IMR-90 (cell line): ENCODE measurements at places on chromosomes 6 and 20. TPM values are rescaled to one million over a fixed set of nuclear protein-coding genes. Genes with fewer than 3 reads are reported as not detected.

The PRKN gene
- 0.18 and 0.28 TPM in 2 replicates for total RNA-seq

The SSTR4 gene
- total RNA-seq: not detected in 2 replicates

The SYCP2 gene
- 0.18 and 0.56 TPM in 2 replicates for total RNA-seq

The STX11 gene
- total RNA-seq: 0.54 and 0.56 TPM in 2 replicates

The TFAP2D gene
- not detected in 2 replicates for total RNA-seq

The BTN1A1 gene
- total RNA-seq: not detected in 2 replicates

The DAAM2 gene
- total RNA-seq: 12.9 and 13.1 TPM in 2 replicates

DNA sequence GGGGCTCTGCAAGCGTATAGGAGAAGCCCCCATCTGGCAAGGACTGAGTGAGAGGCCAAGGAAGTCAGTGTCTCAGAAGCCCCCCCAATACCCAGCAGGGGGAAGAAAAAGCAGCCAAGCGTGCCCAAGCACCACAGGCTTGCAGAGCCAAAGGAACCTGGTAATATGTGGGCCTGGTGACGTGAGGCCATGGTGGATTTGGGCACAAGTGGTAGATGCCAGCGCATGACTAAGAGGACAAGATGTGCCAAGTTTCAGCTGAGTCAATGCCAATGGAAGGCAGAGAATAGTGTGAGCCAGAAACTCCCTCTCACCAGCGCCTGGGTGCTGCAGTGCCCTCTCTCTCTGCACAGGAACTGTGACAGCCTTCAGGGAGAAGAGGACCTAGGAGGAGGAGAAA, 110.0 kb downstream of the QRSL1 start:
- DNase-seq: no peak

GRCh38 chr6:40336296-40336695, 250.9 kb downstream of the LRFN2 start:
- DNase-seq: no peak

GRCh38 chr6:166572370-166573261, 13.9 kb downstream of the RAMACL start:
- DNase-seq: peak; percentile 98

DNA sequence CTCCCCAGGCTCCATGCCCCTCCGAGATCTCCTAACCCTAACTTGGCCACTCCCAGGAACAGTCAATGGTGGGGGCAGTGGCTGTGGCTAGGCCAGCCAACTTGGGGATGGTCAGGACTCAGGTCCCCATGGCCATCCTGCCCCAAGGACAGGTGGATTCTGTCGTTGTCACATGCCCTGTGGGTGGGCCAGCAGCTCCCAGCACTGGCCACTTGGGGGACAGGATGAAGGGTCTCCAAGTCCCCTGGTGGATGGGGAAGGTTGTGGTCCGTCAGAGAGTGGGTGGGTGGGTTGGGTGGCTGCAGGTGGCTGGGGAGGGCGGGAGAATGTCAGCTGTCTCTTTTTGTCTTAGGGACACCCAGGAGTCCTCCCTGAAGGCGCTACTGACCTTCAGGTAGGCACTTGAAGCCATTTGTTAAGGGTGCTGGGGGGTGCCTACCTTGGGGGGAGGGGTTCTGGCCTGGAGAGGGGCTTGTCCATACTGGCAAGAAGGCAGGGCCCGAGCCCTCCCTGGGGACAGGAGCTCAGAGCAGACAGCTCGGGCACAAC, 5.5 kb downstream of the COL9A3 start:
- no peak for DNase-seq

DNA sequence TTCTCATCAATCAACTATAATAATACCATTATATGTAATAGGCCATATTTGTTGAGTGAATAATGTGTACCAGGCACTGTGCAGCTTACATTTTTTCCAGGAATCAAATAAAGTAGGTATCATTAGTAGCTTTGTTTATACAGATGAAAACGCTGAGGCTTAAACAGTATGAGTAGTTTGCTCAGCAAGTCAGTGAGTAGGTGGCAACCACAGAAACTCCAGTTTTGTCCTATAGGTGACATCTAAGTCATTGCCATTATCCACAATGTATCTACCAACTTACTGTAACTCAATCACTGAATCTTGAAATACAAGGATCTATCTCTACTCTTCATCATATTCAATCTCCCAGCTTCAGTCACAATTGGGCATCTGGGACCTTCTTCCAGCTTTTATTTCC, 29.8 kb upstream of the TPBG start:
- no peak for DNase-seq

DNA sequence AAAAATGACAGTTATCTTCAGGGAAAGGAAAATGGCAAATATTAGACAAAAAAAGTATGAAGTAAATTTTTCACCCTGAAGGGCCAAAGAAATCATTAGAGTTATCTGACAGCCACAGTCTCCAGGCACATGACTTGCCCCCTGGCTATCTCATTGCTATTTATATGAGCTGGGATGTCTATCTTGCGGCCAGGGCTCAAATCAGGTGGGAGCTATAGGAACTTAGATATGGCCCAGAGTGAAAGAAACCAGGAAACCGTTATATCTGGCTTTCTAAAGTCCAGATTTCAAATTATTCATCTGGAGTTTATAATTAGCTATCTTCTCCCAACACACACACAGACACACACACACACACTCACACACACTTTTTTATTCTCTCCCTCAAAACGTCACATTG, 135.3 kb upstream of the EEF1E1 start:
- DNase-seq: no peak

DNA sequence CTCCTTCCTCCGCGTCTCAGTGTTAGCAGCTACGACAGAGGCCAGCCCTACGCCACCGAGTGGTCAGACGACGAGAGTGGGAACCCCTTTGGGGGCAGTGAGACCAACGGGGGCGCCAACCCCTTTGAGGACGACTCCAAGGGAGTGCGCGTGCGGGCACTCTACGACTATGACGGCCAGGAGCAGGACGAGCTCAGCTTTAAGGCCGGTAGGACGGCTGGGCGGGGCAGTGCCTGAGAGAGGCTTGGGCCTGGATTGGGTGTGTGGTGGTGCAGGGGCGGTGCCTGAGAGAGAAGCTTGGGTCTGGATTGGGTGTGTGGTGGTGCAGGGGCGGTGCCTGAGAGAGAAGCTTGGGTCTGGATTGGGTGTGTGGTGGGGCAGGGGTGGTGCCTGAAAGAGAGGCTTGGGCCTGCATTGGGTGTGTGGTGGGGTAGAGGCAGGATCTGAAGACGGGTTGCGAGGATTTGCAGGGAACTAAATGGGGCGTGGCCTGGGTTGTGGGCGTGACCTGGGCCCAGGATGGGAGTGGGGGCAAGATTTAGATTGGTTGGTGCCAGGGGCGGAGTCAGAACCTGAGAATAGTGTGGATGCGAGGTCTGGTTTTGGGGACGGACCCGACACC, 24.4 kb downstream of the SPDEF start:
- peak; percentile 67 for DNase-seq

DNA sequence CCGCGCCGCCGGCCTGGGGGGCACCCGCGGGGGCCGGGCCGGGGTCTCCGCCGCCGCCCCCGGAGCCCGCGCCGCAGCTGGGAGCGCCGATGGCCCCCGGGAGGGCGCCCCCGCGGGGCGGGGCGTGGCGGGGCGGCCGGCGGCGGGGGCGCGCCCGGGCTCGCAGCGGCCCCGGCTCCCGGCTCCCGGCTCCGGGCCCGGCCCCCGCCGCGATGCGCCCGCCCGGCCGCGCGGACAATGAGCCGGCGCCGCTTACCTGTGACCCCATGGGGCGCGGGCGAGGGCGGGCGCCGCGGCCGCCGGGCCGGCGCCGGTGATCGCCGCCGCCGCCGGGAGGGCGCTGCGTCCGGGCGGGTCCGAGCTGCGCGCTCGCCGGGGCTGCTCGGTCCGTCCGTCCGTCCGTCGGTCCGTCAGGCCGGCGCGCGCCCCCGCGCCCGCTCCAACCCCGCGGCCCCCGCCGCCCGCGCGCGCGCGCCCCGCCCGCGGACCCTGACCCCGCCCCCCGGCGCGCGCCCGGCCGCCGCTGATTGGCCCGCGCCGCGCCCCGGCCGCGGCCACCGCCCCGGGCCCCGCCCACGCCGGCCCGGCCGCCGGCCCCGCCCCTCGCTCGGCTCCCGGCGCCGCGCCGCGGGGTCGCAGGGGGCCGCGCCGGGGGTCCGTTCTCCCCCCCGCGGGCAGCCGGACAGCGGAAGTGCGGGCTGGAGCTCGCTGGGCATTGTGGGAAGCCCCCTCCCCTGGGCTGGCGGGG, at the start of gene ZBTB46:
TSS of gene ZBTB46 (minus strand) at position 424 of the 748 bp plus-strand sequence. CDS start 40,507 bp downstream, outside the sequence.
- DNase-seq: peak; percentile 49

GRCh38 chr6:137233911-137234863, 15.0 kb upstream of the IFNGR1 start:
- peak; percentile 91 for DNase-seq

- peak; percentile 68 for DNase-seq
Observed at GRCh38 chr6:73152966-73153757, 72.1 kb downstream of the KHDC1L start.

- peak; percentile 99 for DNase-seq
Observed at GRCh38 chr6:3913077-3913957, 64.1 kb downstream of the FAM50B start.

GRCh38 chr6:125959041-125959440, 2.5 kb downstream of the HINT3 start:
- no peak for DNase-seq

DNA sequence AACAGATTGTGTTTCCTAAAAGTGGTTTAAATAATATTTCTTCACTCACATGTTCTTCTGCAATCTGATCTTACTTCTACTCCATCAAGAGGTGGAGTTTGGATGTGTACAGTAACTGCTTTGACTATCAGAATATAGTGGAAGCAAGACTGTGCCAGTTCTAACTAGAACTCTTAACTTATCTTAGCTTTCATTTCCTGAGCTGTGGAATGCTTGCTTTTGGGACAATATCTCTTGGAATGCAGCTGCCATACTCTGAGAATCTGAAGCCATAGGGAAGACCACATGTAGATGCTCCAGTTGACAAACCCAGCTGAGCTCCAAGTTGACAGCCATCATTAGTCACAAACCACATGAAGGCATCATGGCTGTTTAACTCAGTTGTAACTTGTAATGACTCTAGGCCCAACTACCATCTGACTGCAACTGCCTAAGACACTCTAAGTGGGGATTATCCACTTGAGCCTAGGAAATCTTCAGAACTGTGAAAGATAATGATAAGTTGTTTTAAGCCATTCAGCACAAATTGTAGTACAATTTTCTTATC, 40.8 kb upstream of the MAN1A1 start:
- no peak for DNase-seq

DNA sequence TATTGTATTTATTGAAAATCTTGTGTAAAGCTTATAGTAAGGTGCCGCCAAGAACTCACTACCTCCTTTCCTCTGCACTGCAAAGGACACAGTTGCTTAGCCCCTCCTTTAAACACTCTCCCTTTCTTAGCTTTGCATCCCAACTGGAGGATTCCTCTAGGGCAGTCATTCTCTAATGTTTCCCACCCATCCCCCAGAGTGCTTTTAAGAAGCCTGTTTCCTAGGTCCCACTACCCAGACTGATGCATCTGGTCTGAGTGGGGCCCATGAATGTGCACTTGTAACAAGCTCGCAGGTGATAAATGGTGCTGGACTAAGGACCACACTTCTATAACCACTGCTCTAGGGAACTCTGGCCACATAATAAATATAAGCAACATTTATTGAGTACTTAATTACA, 55.2 kb downstream of the B4GALT5 start:
- no peak for DNase-seq

- DNase-seq: no peak
Observed at GRCh38 chr20:41279546-41280225, 37.8 kb downstream of the ZHX3 start.

DNA sequence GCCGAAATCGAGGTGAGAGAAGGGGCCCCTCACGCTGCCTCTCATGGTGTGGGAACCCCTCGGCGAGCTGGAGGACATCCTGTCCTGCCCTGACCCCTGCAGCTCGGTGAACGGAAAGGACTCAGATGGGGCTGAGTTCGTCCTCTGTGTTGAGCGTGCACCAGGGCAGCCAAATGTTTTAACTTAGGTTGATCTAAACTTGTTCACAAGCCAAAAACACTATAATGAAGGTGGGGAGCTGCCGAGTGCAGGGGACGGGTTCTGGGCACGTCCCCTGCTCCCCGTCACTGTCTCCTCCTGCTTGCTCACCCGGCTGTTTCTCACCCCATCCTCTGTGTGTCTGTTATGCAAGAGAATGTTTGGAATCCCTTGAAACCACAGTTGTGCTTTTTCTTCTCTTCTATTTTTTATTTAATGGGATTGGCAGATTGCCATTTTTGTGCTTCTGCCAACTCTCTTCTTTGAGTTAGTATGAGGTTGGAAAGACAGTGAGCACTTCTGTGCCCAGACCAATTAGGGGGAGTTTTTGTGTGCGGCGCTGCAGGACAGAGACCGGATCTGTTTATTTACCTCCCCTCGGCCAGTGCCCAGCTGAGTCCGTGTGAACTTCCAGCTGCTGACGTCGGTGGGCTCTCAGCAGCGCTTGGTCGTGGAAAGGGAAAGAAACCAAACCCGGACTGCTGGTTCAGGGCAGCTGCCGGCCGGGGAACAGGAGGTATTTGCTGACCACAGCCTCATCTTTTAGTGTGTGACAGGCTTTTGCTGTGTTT, 158.1 kb downstream of the DTNBP1 start:
- peak; percentile 98 for DNase-seq

- DNase-seq: peak; percentile 26
Observed at GRCh38 chr20:48186447-48186846, 401.2 kb upstream of the SULF2 start.

DNA sequence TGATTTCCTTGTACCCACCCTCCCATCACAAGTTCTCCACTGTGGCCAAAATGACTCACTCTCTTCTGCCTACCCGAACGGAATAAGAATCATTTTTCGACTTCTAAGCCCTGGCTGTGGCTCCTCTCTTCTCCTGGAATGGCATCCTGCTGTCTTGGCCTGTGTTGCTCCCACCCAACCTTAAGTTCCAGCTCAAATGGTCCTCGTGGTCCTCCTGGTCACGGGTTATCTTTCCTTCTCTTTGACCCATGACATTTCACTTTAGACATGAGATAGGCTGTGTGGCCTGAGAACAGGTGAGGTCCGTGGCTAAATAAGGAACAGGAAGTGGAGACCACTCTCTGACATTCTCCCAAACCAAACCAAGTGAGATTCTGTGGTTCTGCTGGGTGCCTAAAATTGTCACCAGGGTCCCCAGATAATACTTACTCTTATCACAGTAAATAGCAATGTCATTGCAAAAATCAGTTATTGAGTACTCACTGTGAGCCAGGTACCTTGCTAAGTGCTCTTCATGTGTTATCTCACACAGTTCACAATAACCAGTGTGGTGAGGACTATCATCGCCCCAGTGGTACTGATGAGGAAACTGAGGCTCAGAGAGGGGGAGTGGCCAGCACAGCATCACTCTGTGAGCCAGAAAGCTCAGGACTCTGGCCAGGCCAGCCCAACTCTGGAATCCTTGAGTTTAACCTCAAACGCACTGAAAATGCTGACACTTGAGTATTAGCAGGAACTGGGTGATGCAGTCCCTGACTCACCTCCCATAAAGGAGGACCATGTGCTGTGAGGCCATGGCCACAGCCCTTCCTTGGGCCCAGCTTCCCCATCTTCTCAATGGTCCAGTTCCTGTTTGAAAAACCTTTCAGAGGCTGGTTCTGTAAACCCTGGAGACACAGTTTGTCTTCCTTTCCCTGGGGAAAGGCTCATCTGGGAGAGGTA, 74.8 kb upstream of the SIRPA start:
- DNase-seq: peak; percentile 80

DNA sequence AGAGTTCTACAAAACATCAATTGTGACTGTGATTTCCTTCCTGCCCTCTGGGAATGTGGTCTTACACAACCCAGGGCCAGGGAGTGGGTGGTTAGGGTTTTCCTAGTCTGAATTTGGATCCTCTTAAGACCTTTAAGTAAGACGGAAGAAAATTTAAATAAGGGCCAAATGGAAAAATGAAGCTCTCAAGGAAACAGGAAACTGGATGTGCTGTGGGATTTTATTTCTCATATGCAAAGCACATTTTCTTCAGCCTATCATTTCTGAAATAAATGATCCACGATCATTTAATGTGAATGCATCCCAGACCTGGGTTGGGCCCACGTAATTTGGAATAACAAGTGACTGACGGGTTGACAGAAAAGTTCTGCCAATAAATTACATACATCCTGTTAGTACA, 243.6 kb downstream of the CLIC5 start:
- DNase-seq: no peak
